ENCODE measurements at places on chromosomes 6 and 20.

DNA sequence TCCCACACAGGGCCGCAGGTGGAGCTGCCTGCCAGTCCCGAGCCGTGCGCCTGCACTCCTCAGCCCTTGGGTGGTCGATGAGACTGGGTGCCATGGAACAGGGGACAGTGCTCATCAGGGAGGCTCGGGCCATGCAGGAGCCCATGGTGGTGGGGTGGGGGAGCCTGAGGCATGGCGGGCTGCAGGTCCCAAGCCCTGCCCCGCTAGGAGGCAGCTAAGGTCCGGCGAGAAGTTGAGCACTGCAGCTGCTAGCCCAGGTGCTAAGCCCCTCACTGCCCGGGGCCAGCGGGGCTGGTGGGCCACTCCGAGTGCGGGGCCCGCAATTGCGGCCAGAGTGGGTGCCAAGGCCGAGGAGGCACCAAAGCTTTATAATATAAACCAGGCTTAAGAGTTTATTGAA is 479.7 kb downstream of the MMUT start:
- no peak for DNase-seq

GRCh38 chr6:140011537-140011936 is 637.1 kb upstream of the CITED2 start:
- DNase-seq = no peak

- no peak for DNase-seq
Measured at GRCh38 chr20:11329271-11329670, 588.4 kb upstream of the BTBD3 start.

- DNase-seq = no peak
Measured at GRCh38 chr6:39892490-39893129, 41.7 kb downstream of the MOCS1 start.

GRCh38 chr6:16982807-16983206 is 119.0 kb upstream of the STMND1 start:
- no peak for DNase-seq

DNA sequence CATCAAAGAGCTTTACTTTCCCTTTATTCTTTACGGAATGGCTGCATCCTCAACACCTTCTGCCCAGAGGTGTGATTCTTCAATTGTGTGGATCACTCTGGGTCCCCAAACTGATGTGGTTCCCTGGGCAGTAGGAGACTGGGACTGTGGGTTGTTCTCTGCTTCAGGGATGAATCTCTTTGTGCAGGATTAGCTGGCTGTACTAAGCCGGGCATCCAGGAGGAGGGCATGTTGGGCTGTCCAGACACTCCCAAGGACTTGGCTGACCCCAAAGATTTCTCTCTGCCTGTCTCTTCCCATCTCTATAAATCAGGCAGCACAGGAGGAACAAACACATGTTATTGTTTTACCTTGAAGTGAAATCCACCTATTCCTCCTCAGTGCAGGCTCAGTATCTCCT is 15.3 kb downstream of the FARS2 start:
- no peak for DNase-seq

DNA sequence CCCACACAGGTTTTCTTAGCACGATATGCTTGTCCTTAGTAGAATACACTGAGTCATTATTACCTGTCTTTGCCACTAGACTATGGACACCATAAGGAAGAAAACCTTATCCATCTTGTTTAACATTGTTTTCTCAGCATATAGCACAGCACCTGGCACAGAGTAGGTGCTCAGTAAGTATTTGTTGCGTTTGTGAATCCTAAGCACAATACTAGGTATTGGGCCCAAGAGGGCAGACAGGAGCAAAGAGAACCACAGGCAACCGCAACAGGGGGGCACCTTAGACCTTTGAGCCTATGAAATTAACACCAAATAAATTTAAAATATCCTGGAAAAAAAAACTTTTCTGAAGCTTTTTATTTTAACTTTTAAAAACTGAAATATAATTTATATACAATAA is 3.7 kb upstream of the NCOA6 start:
- no peak for DNase-seq
